HT-29 (cell line): ENCODE measurements at places on chromosomes 11 and 22. TPM values are rescaled to one million over a fixed set of nuclear protein-coding genes. Genes with fewer than 3 reads are reported as not detected.

- no peak for DNase-seq
These were observed 26.7 kb downstream of the FAM83F start for GRCh38 chr22:40021401-40022000.

DNA sequence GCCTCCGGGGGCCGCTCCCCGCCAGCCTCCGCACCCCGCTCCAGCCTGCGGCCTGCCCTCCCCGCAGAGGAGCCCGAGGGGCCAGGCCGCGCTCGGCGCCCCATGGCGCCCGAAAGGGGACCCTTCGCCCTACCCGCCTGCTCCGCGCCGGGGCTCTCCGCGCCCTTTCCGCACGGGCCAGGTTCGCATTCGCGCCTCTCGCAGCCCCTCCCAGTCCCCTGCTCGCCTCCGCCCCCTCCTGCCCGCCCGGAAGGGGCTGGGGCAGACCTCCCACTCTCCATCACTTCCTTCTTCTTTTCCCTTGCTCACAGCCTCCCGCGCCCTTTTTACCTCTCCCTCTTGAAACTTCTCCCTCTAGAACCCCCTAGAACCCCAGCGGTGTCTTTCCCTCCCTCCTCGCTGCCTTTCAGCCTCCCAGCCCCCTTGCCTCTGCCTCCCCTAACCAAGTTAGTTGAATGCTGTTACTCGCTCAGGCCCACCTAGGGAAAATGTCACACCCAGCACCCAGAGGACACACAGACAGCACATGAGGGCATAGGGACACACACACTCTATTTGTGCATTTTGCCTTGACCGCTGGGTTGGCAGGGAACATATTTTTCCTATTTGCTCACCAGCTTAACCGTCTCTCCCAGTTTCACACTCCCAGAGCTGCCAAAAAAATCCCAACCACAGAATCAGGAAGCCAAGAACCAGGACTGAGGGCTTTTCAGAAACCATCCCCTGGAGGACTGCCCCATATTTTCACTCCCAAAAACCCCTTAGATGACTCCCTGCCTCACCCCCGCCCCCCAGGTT is at the start of gene SLC43A3:
Gene SLC43A3, minus strand, starts transcription at position 193 of the 798 bp plus-strand sequence. CDS start 949 bp downstream, outside the sequence.
- DNase-seq: no peak

DNA sequence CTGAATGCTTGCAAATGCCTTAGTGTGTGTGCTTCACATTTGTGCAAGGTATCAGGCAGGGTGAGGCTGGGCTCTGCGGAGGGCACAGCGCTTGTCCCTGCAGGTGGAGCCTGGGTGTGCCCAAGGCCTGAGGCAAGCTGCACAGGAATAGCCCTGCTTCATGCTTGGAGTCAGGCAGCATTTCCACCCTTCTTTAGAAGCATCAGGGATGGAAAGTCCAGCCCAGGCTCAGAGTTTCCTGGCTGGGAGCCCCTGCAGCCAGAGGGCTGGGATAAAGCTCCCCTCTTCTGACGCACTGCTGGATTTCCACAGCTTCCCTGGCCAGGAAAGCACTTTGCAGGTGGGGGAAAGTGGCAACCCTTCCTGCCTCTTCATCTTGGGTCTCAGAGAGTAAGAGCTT is 63.4 kb downstream of the GALNT18 start:
- DNase-seq: no peak

The ZNF143 gene
- total RNA-seq: 21.1 and 26.7 TPM in 2 replicates

The C11orf91 gene
- 0.31 TPM in 1 of 2 replicates, not detected in the other for total RNA-seq

- DNase-seq: peak; percentile 50
These were observed 157.0 kb upstream of the TIMP3 start for GRCh38 chr22:32644252-32645100.

- DNase-seq: peak; percentile 39
These were observed 16.5 kb upstream of the PRR5 start for GRCh38 chr22:44685384-44686056.

GRCh38 chr11:10653946-10654810 is 39.4 kb downstream of the IRAG1 start:
- peak; percentile 74 for DNase-seq

DNA sequence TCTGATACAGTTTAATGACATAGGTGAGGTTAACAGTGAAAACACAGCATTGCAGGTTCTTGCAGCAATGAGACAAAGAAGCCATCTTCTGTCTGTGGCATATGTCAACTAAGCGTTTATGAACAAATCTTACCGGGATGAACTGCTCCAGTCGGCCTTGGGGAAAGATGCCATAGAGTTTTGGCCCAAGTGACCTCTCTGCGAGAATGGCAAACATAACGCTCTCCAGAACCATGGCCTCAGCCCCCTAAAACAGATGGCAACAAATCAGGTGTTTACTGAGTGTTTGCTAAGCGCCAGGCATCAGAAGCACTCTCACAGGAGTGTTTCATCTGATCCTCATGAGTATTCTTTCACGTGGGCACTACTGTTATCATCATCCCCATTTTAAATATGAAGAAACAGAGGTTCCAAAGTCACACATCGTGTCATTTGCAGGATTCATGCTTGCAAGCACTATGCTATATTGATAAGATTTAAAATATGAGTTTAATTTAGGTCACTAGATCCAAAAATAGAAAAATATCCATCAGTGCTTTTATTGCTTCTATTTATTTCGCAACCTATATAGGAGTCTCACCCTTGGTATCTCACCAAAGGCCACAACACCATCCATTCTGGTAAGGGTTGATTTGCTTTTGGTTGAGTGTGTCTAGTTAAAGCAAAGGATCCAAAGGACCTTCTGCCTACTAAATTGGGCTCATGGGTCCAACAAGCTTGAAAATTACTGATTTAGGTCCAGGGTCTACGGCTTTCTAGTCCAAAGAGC is 35.9 kb downstream of the TCIRG1 start:
- DNase-seq: no peak

GRCh38 chr11:111733016-111733415 is 33.2 kb downstream of the PPP2R1B start:
- DNase-seq: no peak
